Pancreas (tissue), 10 donors: ENCODE measurements at places on chromosomes 1 and 21. TPM values are rescaled to one million over a fixed set of nuclear protein-coding genes. Genes with fewer than 3 reads are reported as not detected.

The KCNA3 gene
- total RNA-seq, result 0.37 TPM

The INTS11 gene
- 58.7 TPM for total RNA-seq

The FCRLA gene
- total RNA-seq, result not detected

The ELAPOR1 gene
- 168 TPM for total RNA-seq

The EDARADD gene
- 4.1 TPM for total RNA-seq

The SLC37A1 gene
- 14.3 TPM for total RNA-seq

The SPATA46 gene
- total RNA-seq, result not detected

The ACTL8 gene
- total RNA-seq, result not detected

The TP73 gene
- 0.25 TPM for total RNA-seq

The CR1L gene
- not detected for total RNA-seq

The GNAT2 gene
- total RNA-seq, result not detected

The TLCD4 gene
- total RNA-seq, result 14.7 TPM

The KCNE2 gene
- total RNA-seq, result not detected

The COL11A1 gene
- total RNA-seq, result 0.25 TPM

The EPHA8 gene
- total RNA-seq, result 1.4 TPM

The CFAP107 gene
- 0.26 TPM for total RNA-seq

The GOLT1A gene
- 6.5 TPM for total RNA-seq

The MMP23B gene
- total RNA-seq, result 0.46 TPM

The SELENBP1 gene
- 13.1 TPM for total RNA-seq

The CD244 gene
- 0.14 TPM for total RNA-seq

The ARHGAP30 gene
- total RNA-seq, result 0.43 TPM

The RPF1 gene
- 11.8 TPM for total RNA-seq

The ADAMTSL4 gene
- 1.3 TPM for total RNA-seq

The OXCT2 gene
- 0.59 TPM for total RNA-seq
